Stimulated activated CD4-positive, alpha-beta T cell treated with anti-CD3 and anti-CD28 coated beads, Interleukin-4, amount 100 ng/mL, for 24 hours (primary cell): ENCODE measurements at places on chromosomes 13 and 19.

GRCh38 chr19:10636304-10636972 is 11.1 kb downstream of the SLC44A2 start:
- no peak for DNase-seq

DNA sequence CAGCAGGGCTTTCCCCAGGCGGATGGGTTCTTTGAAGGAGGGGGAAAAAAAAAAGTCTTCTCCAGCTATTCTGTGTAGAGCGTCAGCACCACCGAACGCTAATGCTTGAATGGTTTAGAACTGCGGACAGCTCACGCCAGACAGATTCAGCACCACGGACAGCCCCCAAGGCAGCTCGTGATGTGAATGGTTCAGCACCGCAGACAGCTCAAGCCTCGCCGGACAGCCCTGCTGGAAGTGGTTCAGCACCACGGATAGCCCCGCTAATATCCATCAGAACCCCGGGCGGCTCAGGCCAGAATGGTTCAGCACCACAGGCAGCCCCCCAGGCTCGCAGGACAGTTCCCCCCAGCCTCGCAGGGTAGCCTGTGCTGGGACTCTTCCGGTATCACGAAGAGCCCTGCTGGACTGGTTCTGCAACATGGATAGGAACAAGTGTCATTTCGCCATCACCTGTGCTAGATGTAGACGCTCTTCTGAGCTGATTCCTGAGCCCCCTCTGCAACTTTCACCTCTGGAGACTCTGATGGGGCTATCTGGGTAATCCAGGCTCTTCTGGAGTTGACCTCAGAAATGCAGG is 4.9 kb upstream of the SMIM17 start:
- peak; percentile 20 for DNase-seq

GRCh38 chr19:30481063-30481462 is 108.9 kb downstream of the ZNF536 start:
- no peak for DNase-seq

- no peak for DNase-seq
Measured at GRCh38 chr19:1647501-1648458, 4.6 kb downstream of the TCF3 start.

- no peak for DNase-seq
Measured at GRCh38 chr13:41708713-41709112, 251.4 kb downstream of the RGCC start.

GRCh38 chr19:48746738-48747575 is at the start of gene IZUMO1:
Gene IZUMO1, minus strand, starts transcription at chr19:48746909. Its CDS starts 1,050 bp downstream, at chr19:48745859.
- peak; percentile 52 for DNase-seq

DNA sequence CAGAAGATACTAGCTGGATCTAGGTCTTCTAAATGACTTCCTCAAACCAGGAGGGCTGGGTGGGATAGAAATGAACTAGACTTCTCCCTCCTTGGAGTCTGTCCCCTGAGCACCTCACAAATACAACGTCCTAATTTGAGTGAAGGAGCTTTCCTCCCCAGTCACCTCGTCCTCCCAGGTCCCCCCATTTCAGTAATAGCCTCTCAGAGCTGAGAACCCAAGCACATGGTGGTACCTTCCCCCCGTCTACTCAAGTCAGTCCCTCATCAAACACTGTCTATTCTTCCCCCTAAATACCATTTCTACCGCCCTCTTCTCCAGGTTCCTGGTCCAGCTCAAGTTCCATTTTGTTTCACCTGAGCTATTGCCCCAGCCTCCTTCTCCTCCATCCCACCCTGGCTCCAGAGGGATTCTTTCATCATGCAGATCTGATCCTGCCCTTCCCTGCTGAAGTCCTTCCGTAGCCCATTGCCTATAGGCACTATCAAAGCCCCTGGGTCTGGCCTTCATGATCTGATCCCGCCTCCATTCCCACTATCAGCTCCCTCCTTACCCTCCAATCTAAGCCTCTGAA is 5.3 kb upstream of the PRKCG start:
- DNase-seq: no peak

DNA sequence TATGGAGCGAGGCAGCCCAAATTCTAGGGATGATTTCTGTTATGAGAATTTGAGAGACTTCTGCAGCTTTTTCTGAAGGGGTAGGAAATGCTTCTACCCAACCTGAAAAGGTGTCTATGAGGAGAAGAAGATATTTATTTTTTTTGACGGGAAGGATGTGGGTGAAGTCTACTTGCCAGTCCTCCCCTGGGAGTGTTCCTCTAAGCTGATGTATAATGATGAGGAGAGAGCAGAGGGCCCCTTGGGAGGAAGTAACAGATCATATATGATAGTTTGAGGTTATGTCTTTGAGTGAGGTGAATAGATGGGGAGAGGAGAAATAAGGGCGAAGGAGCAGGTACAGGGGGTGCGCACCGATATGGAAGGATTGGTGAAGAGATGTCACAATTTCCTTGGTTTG is 910.6 kb upstream of the SLITRK5 start:
- no peak for DNase-seq

- no peak for DNase-seq
Measured at GRCh38 chr13:74191410-74191809, 57.2 kb upstream of the KLF12 start.

DNA sequence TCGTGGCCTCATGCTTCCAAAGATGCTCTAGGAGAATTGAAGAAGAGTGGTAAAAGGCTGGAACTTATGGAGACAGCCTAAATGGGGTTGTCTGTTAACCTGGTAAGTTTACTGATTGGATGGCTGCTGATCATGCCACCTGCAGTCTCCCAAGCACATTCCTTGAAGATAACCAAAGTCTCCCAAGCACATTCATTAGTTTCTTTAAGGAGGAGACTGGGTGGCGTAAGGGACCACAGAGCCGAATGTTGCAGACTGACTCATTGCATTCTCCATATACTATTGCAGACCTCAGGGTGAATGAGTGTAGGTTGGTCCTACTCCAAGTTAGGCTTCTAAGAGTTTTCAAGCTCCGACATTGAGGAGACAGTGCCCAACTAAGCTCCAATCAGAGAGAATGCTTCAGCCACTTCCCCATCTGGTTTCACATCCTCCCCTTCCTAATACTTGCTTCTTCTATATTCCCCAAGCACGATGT is at the start of gene IGFL3:
IGFL3 (minus strand) TSS at position 51 of the 478 bp plus-strand sequence; CDS start at position 12, 39 bp downstream.
- DNase-seq: no peak

DNA sequence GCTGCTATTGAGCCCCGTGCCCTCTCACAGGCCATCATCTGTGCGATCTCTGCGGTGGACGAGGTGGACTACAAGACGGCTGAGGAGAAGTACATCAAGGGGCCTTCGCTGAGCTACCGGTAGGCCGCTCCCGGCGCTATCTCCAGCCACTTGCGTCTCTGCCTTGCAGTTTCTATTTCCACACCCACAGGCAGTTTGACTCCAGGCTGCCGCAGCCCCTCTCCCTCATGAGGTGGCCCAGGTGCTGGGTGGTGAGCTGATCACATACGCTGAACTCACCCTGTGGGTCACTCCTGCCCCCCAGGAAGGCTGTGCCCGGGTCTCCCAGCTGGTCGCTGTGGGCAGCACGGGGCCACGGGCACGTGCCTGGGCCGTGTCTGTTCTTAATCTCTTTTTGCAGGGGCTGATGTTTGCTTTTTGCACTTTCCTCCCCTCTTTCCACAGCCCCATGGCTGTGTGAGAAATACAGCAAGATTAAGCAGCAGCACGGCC is 10.6 kb upstream of the NDUFS7 start:
- DNase-seq: no peak

DNA sequence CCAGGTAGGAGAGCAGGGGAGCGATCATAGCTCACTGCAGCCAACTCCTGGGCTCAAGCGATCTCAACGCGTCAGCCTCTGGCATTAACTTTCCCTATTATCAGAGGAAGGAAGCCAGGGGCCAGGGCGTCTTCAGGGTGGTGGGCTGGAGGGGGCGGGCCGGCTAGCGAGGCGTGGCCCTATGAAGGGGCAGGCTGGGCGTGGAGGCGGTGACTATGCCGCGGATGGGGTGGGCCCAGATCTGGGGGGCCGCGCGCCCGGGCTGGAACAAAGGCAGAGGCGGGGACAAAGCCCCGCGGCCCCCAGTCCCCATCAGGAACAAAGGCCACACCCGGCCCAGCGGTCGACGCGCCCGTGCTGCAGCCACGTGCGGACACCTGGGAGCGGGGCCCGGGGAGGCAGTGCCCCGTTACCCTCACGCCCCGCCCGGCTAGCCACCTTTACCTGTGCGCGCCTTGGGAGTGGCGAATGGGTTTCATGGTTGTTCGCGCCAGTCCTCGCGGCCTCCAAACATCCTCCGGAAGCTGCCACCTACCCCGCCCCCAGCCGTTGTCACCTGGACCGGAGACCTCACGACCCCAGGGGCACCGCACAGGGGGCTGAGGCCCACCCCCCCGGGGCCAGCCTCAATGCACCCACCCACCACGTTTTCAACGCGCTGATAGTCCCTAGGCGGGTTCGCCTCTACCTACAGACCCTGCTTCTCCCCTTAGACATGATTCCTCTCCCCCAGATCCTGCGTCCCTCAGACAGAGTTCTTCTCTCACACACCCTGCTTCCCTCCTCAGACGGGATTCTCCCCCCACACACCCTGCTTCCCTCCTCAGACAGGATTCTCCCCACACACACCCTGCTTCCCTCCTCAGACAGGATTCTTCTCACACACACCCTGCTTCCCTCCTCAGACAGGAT is 5.4 kb upstream of the TRIM28 start:
- DNase-seq: peak; percentile 44

DNA sequence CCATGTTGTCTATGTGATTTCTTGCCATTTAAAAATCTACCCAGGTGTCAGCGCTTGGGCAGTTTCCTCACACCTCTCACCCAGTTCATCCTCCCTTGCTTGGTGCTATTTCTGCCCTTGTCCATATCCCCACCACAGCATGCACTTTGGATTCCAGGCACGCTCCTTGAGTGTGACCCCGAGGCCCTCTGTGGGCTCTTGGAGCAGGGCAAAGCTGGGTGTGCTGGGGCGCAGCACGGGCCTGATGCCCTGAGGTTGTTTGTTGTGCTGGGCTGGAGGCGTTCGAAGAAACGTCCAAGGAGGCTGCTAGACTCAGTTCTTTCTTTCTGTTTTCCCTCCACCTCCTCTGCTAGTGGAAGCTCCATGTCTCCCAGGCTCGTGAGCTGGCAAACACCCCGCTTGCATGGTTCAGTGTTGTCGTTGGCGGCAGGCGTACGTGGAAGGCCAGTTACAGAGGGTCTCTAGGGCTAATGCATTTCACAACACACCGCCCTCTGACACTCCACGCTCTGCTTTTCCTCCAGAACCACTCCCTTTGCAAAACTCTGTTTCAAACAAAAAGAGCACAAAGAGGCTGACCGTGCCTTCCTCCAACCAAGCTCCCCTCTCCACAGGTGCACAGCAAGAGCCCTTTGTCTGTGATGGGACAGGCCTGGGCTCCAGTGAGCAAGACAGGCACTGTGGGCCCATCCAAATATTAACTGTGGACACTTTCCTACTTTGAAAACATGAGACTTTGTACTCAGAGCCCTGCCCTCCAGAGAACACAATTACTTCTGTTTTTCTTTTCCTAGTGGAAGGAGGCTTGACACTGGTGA is 117.7 kb upstream of the GJB6 start:
- DNase-seq: no peak

- DNase-seq: no peak
Measured at GRCh38 chr19:49869009-49869483, 1.7 kb upstream of the PNKP start.

DNA sequence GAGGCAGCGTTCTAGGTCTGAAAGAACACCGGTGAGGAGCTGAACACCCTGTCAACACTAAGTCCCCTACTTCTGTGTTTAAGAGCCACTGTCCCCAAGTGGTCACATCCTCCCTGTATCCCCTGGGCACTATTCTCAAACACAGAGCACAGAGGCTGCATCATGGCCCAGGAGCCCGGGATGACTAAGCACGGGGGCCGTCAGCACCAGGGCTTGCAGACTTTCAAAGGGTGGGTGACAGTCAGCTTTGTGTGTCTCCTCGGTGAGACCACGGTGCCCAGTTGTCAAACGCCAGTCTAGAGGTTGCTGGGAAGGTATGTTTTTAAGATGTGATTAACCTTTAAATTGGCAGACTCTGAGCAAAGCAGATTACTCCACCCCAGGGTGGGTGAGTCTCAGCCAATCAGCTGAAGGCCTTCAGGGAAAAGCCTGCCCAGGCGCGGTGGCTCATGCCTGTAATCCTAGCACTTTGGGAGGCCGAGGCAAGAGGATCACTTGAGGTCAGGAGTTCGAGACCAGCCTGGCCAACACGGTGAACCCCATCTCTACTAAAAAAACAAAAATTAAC is 8.0 kb downstream of the MAP2K2 start:
- no peak for DNase-seq

- DNase-seq: no peak
Measured at GRCh38 chr19:3346677-3347353, 19.6 kb upstream of the NFIC start.

- no peak for DNase-seq
Measured at GRCh38 chr13:71661921-71662320, 205.1 kb downstream of the DACH1 start.

DNA sequence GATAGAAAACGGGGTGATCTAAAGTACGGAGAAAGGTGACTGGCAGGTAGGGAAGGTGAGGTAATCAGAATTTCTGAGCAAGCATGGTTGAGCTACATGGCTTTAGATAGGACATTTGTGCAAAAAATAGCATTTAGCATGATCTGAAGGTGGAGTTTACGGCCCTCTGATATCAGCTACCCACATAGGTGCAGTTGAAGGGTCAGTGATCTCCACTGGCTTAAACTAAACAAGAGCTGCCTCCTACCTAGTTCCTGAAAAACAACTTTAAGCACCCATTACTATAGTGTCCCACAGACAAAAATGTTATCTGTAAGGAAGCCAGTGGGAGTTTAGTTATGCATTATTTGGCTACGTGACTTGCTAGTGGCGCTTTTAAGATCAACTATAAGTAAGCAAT is 1.2 kb upstream of the CASP14 start:
- no peak for DNase-seq

- DNase-seq: no peak
Measured at GRCh38 chr13:58134012-58134411, 502.5 kb downstream of the PCDH17 start.

- DNase-seq: no peak
Measured at GRCh38 chr13:45506811-45507210, 42.1 kb downstream of the COG3 start.

DNA sequence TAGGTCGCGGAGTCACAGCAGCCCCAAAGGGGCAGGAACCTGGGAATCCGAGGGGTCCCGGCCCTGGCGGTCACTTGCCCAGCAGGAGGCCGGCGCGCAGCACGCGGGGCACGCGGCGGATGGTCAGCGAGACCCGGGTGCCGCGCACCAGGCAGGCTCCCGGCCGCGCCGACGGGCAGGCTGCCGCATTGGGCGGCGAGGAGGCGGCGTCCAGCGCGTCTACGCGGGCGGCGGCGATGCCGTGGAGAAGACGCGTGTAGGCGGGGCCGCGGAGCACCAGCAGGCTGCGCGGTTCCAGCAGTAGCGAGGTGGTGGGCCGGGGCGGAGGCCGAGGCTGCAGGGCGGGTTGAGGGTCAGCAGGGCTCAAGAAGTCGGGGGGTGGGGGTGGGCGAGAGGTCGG is 607 bp upstream of the SYNE4 start:
- peak; percentile 55 for DNase-seq

GRCh38 chr19:13334801-13335481 is 171.3 kb downstream of the CACNA1A start:
- no peak for DNase-seq

DNA sequence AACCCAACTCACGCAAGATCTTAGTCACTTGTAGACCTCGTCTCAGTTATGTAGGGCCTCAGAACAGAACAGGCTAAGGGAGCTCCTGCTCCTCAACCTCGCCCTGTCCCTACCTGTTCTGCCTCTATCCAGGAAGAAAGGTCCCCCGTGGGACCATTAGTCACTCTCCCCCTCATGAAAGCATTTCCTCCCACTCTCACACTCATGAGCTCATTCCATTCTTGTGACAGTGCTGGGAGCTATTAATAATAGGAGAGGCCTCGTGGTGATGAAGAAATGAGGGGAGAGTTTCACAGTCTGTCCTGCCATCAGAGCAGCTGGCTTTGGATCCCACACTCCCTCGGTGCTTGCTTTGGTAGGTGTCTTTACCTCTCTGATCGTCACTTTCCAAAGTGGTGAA is 10.2 kb downstream of the PPP2R1A start:
- DNase-seq: no peak
